ENCODE measurements at places on chromosomes 6 and 20.

DNA sequence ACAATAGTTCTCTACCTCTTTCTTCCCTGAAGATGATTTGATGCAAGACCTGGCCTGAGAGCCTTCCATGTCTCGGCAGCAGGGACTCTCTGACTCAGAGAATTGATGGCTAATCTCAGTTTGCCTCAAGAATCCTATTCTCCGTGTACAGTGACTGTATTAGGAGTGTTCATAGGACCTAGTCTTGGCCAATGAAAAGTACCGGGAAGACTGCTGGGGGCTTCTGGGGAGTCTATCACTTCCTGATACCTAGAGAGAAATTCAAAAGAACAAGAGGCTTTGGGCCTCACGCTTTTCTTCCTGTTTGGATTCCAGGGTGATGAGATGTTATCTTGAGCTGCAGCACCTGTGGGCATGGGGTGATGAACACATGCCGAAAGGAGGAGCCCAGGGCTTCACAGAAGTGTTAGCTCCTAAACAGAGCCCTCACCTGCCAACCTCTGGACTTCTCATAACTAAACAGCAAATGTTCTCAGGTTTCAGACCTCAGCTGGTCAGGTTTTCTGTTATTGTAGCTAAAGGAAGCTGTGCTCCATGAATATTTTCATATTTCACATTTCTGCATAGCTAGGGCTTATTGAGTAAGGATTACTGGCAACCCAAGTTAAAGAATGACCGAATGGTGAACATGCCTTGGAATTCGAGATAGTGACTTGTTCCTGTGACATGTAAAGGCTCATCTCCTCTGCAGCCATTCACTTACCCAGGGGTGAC lies 323.1 kb upstream of the AGPAT4 start:
- no peak for DNase-seq

DNA sequence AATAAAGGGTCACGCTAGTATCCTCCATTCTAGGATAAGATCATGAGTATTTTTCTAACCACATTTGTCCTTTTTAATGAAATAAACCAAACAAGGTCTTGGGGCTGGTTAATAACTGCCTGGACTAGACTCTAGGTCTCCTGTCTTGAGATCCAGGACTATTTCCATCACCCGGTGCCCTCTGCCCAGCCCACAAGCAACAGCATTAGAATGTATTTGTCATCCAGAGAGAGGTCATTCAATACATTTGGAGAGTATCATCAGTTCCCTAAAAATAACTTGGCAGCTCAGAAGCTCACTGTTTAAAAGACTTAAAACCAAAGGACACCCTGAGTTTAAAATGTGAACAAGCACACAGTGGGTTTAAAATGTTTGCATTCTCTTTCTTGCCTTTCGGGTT lies 4.4 kb upstream of the RBM24 start:
- no peak for DNase-seq

- no peak for DNase-seq
Measured at GRCh38 chr20:5513975-5514516, 197.3 kb upstream of the PROKR2 start.

- no peak for DNase-seq
Measured at GRCh38 chr6:113287396-113287795, 569.7 kb upstream of the MARCKS start.

DNA sequence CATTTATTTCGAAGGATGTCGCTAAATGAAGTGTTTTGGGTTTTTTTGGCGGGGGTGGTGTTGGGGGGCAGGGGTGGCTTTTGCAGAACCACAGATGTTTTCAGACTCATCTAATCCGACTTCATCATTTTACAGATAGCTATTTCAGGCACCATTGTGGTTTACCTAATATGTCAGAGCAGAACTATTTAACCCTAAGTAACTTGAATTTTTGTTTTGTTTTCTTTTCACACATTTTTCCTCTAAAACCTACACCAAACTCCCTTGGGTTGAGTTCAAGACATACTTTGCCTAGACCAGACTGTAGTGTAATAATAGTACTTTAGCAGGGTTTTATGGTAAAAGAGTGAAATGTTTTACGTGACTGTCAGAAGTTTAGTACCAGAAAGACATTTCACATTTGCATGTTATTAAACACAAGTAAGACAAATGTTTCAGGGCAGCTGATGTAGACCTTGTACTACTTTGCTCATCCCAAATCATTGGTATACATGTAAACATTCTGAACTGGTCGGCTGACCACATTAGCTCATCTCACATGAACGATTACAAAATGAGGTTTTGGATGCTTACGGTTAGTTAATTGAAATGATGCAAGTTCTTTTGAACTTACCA lies 37.7 kb downstream of the MAP3K4 start:
- DNase-seq, result no peak

DNA sequence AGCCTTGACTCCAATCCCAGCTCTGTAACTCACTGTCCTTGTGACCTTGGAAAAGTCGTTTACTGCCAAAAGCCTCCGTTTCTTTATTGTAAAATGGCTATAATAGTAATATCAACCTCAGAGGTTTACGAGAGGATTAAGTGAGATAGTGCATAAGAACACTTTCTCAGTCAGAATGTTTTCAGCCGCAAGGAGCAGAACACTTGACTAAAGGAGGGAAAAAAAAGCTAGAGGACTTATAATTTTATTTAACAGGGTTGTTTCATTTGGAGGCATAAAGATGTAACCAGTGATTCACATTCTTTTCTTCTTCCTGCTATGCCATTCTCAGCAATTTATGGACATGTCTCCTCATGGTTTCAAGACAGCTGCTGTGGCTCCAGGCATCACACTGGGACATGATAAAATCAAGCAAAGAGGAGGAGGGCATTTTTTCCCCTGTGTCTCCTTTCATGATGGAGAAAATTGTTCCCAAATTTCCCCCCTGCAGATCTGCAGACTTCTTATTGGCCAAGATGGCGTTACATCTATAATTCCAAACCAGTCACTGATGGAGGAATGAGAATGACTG lies 143.0 kb upstream of the PTPN1 start:
- no peak for DNase-seq

DNA sequence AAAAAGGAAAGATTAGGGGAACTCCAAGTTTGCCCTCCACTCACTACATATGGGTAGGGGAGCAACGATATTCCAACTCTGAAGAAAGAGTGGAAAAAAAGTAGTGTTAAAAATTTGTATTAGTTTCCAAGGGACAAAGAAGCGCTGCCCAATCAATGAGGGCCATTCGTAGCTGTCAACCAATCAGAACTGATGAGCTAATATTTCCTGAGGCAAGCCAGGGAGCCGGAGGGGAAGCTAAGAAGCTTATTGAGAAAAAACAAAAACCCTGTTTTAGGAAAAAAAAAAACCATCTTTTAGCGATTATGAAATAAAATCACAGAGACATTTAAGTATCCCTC lies 59.5 kb downstream of the TRIM38 start:
- DNase-seq, result peak; percentile 95

DNA sequence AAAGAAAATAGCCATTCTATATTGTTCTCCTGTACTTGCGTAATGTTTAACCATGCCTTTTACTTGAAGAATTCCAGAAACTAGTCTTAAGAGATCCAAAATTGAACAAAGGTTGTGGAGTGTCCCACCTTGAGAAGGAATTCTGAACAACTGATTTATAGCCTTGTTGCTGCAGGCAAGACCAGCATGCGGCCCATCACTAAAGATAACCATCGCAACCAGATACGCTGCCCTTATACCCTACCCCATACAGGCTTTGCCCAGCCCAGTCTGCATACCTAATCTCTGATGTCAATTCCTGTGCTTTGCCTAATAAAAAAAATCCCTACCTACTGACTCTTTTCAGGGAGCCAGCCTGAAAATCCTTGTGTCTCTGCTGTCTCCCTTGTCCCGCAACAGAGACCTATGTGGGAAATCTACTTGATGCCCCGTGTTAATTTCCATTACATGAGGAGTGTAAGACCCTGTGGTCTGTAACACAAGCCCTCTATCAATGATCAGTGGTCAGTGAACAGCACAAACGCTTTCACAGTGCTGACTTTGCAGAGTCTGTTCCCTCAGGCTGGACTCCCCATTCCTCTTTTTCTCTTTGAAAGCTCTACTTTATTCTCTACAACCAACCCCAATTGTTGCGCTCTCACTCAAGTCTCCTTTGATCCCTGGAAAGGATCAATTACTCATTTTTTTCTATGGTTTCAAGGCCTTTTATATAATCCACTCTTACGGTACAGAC lies 125.7 kb upstream of the BTBD3 start:
- DNase-seq, result no peak

- DNase-seq, result no peak
Measured at GRCh38 chr20:8121666-8122065, 10.4 kb upstream of the PLCB1 start.

DNA sequence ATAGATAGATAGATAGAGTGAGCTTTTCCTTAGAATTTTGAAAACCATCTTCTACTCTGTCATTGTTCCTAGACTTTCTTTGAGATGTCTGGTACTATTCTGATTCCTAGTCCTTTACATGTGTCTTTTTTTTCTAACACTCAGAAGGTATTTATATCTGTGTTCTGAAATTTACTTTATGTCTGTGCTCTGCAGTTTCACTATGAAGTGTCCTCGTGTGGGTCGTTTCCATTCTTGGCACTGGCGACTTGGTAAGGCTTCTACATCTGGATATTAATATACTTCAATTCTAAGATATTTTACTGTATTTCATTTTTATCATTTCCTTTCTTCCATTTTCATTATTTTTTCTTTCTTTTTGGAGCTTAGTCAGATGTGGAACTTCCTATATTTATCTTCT lies 87.0 kb downstream of the FHL5 start:
- DNase-seq, result no peak

GRCh38 chr6:170068496-170068895 lies 222.4 kb downstream of the DLL1 start:
- DNase-seq, result no peak

DNA sequence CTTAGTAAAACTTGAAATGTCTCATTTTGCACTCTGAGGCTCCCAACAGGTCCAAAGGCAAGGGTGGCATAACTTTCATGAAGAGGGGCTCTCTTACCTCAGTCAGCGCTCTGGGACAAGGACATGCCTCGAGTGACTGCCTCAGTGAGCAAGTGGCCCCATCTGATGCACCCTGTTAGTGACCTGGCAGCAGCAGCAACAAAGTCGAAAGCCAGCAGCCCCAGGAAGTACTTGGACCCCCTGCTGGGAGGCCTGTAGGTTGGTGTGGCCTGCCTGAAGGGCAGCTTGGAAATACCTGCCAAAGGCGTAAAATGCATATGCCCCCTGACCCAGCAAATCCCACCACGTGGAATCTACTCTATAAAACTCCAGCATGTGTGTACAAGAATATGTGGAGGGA lies 13.2 kb downstream of the MAP1LC3A start:
- no peak for DNase-seq

DNA sequence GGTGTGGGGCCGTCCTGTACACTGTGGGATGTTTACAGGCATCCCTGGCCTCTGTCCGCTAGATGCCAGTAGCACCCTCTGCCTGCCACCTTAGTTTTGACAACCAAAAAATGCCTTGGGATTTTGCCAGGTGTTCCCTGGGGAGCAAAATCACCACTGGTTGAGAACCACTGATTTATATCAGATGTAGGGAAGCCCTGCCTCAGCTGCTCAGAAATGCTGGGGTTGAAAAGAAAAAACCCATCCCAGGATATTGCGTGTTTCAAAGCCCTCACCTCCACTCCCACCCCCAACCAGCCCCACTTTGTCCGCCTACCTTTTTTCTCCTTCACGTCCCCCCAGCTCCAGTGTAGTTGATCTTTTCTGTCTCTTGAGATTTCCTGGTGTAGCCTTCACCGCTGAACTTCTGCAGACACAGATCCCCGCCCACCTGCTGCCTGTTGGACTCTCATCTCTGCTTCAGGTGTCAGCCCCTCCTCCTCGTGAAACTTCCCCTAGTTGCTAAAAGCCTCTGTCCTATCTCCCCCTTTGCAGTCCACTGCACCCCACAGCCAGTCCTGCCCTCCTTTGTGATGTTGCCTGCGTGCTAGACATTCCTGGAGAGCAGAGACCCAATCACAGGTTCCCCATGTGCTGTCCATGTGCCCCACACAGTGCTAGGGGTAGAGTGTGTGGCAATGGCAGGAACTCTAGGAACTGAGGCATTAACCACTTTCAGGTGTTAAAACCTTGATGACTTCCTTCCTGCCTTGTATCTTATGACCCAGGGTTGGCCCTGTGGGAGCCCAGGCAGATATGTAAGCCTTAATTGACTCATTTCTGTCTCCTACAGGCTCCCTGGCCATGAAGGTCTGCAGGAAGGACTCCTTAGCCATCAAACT lies 98.9 kb downstream of the TBC1D7 start:
- DNase-seq, result no peak
